ENCODE measurements at places on chromosomes 2 and 18. TPM values are rescaled to one million over a fixed set of nuclear protein-coding genes. Genes with fewer than 3 reads are reported as not detected.

The AMER3 gene
- not detected for total RNA-seq

The TWIST2 gene
- total RNA-seq = 19.4 TPM

The SULT1C2 gene
- total RNA-seq = 0.36 TPM

The DSG2 gene
- 68.1 TPM for total RNA-seq

The GBX2 gene
- 4.1 TPM for total RNA-seq

The SMAD2 gene
- 74.5 TPM for total RNA-seq
